Anterior cingulate cortex (tissue), 58 donors: ENCODE measurements at places on chromosomes 3 and 15.

DNA sequence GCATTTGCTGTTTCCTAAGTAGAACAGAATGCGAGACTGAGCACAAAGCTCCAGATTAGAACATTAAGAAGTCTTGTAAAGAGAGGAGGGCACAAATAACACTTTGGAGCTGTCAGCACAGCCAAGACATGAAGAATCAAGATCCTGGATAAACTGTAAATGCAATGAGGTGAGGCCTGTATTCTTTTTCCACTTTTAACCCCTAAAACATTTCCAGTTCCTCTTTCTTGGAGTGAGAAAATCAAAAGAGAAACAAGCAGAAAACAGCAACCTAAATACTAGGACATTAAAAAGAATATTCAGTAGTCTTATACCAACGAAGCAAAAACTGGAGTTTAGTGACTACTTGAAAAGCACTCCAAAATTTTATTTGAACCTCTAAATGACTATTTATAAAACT lies 204.3 kb downstream of the ZBTB20 start:
- no peak for DNase-seq

- no peak for DNase-seq
Measured at GRCh38 chr3:139357899-139358298, 14.1 kb downstream of the MRPS22 start.

DNA sequence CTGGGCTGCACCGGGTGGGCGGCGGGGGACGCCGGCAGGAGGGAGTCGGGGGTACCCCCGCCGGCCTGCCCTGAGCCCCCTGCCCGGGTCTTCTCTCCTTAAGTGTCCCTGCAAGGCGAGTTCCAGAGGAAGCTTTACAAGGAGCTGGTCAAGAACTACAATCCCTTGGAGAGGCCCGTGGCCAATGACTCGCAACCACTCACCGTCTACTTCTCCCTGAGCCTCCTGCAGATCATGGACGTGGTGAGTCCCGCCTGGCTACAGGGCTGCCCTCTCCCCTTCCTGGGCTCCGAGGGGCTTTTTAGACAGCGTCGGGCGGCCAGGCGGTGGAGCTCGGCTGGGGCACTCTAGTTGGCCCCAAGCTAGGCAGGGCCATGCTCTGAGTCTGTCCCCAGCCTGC lies 480 bp downstream of the CHRNA7 start:
- no peak for DNase-seq

- no peak for DNase-seq
Measured at GRCh38 chr3:124582621-124583395, 147.4 kb upstream of the UMPS start.

DNA sequence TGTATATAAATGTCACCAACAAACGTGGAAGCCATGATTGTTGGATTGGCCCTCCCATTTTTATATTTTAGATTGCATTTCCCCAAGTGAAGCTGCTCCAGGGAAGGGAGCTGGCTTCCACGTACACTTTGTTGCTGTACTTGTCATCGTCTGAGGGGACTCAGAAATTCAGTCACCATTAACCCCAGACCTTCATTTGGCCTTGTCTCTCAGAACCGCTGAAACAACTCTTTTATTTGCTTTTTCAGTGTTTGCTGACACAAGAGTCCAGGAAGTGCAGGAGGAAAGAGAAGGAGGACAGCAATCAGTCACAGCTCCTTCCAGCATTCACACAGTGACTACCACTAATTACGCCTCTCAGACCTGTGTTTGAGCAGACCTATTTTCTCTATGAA lies 276.5 kb downstream of the TBL1XR1 start:
- no peak for DNase-seq

GRCh38 chr3:64267721-64268604 lies 42.7 kb upstream of the PRICKLE2 start:
- DNase-seq: peak; percentile 36

DNA sequence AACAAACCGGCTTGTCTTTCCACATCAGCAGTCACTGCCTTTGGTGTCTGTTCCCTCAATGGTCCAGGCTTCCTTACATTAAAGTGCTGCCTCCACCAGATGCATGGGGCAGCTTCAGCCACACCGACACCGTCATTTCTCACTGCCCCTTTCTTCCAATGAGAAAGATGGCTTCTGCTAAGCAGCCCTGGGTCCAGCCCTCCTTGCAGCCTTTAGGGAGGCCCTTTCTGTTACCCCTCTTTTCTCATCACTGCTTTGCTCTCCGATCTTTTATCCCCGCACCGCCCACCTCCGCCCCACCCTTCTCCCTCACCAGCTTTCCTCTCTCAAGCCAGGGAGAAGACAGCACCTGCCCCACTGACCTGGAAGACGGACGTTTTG lies 28.2 kb upstream of the CXCR6 start:
- no peak for DNase-seq

GRCh38 chr3:112619295-112619694 lies 21.6 kb downstream of the CCDC80 start:
- no peak for DNase-seq

GRCh38 chr3:69433969-69434325 lies 48.1 kb upstream of the FRMD4B start:
- no peak for DNase-seq

DNA sequence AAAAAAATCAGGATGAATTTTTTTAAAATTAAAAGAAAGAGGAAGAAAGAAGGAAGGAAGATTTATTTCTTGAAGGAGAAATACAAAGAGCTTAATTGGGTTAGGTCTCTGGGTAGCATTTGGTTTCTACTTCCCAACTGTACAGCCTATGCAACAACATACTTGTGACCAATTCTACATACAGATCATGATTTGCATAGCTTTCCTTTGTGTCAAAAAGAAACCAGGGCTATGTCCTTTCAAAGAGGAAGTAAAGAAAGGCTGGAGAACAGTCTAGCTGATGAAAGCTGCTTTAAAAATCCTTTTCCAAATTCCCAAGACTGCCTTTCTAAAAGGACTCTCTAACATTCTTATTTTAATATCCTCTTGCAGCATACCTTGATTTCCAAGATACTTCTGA lies 6.1 kb upstream of the HGD start:
- no peak for DNase-seq

- DNase-seq: no peak
Measured at GRCh38 chr3:4899710-4900109, 79.5 kb upstream of the BHLHE40 start.

GRCh38 chr15:64804619-64805018 lies 20.8 kb downstream of the PIF1 start:
- no peak for DNase-seq

- no peak for DNase-seq
Measured at GRCh38 chr3:102796804-102797203, 362.0 kb downstream of the ZPLD1 start.

DNA sequence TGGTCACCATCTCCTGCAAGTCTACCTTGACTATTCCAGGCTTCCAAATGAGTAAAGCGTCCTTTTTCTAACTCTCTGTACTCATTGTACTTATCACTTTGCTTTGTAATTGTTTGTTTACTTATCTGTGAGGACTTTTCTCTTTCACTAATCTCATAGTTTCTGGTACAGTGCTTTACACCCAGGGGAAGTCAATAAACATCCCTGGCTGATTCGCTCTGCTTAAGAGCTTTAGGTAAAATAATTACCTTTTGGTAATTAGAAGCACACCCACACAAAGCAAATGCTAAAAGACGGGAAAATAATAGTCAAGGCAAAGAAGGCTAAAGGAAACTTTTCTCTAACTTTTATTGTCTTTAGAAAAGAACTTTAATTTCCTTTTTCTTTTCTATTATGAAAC lies 466.9 kb upstream of the ROBO1 start:
- DNase-seq: no peak

DNA sequence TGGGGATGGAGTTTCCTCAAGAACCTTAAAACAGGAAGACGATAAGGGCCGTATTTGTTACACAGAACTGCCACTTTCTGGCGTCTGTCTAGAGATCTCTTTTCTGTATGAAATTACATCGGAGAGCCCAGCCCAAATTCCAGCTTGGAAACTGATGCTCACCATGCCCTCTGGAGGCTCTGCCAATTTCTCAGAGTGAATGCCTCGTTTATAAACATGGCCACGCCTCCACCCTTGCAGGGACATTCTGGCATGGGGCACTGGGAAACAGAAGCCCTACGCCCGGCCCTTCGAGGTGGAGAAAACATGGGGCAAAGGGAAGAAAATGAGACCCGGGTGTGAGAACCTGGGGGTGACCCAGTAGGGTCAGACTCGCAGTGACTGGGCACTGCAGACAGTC lies 53.4 kb upstream of the SEC13 start:
- DNase-seq: no peak

- no peak for DNase-seq
Measured at GRCh38 chr15:40265355-40265754, 17.5 kb downstream of the ANKRD63 start.
